ENCODE measurements at places on chromosomes 4 and X.

GRCh38 chr4:101346351-101347266, 717 bp downstream of the PPP3CA start:
- peak; percentile 60 for DNase-seq

GRCh38 chrX:118474586-118474985, 21.0 kb upstream of the DOCK11 start:
- DNase-seq = no peak

DNA sequence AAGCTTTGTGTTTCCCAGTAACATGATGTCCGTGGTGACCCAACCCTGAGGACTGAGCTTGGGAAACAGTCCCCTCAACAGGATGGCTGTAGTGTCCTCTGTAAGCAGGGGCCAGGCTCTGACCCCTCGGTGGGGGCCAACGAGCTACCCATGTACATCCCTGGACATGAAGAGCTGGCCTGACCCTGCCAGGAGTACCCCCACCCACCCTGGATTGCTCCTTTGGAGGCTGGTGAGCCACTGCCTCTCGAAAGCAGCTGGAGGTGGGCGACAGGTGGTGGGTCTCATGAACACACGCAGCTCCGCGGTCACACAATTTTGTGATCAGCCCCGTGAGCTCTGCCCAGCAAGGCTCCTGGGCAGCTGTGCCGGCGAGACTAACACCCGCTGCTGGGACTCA, 33.5 kb downstream of the NSG1 start:
- no peak for DNase-seq

DNA sequence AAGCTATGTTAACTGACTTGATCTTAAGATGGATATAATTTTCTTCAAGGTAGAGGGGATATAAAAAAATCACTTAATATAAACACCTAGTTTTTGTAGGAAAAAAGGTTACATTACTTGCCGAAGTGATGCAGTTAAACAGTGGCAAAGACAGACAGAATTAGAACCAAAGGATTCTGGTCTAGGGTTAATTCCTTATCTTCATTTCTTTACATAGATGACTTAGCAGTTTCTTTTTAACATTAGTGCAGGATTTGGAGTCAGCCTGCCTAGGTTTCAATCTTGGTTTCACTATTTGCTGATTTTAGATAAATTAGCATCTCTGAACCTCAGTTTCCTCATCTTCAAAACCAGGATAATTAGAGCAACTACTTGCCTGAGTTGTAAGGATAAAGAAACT, 14.3 kb downstream of the ZAR1 start:
- no peak for DNase-seq

GRCh38 chrX:124719060-124719459, 372.7 kb downstream of the SH2D1A start:
- DNase-seq = no peak

DNA sequence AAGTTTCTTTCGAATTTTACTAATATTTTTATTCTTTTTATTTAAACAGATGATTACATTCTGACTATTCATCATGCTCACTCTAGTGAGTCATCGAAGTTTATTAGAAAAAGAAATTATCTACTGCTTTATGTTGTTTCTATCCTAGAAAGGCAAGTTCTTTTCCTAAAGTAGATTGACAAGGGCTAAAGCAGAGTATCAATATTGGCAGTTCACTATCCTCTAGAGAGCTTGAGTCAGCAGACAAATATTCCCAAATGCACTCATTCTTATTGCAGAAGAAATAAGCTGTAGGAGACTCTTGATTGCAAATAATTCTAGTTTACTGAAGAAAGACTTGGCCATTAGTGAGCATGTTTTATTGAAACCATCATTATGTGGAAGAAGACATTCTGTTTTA, 911.8 kb downstream of the CENPC start:
- DNase-seq = no peak
